DMS79 (cell line): ENCODE measurements at places on chromosomes 12 and 14.

DNA sequence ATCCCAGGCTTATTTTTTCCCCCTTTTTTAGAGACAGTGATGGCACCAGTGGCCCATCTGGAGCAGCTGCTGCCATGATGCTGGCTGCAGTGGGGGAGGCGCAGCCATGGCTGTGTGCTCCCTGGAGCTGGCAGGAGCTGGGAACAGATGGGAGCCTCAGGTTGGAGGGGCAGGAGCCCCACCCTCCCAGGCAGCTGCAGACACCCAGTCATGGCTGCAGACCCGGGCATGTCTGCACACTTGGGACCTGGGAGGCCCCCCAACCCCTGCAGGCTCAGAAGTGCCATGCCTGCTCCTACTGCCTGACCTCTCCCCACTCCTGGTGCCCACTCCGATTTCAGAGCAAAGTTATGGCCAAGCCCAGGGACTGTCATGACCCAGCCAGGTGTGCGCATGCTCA, 25.1 kb downstream of the CDKL1 start:
- DNase-seq, result no peak

DNA sequence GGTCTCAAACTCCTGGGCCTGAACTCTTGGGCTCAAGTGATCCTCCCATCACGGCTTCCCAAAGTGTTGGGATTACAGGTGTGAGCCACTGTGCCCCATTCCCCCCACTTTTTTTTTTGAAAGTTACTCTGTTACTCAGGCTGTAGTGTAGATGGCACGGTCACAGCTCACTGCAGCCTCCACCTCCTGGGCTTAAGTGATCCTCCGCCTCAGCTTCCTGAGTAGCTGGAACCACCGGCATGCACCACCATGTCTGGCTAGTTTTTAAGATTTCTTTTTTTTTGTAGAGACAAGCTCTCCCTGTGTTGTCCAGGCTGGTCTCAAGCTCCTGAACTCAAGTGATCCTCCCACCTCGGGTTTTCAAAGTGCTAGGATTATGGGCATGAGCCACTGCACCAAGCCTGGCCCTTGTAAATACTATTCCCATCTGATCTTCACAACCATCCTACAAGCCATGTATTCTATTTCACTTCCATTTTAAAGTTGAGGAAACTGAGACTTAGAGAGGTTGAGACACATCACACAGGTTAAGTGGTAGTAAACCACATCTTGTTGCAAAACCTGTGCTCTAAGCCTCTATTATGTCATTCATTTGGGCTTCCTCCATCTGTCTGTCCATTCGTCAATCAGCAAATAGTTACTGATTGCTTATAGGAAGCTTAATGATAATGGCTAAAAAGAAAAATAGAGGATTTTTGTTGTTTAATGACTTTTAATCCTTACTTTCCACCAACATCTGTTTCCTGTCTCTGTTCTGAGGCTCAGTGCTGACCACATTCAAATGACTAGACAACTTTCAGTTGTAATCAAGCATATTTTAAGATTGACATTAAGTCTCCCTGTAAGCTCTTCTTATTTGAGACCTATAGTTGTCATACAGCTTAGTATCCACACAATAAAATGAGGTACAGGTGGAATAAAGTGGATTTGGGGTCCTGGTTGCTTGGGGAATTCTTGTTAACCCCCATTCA, 9.2 kb downstream of the ASCL4 start:
- DNase-seq, result no peak

GRCh38 chr12:79194595-79194994, 330.0 kb downstream of the SYT1 start:
- no peak for DNase-seq

DNA sequence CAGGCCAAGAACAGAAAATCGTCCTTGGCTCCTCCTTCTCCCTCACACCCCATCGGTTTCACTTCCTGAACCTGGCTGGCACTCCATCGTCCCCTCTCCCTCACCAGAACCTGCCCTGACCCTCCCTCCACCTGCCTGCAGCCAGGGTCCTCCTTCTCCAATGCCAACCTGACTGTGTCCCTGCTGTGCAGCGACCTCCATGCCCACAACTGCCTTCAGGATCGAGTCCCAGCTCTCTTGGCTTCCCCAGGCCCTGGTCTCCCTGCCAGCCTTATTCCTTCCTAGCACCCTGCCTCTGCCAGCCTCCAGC, 19.8 kb downstream of the HVCN1 start:
- no peak for DNase-seq

DNA sequence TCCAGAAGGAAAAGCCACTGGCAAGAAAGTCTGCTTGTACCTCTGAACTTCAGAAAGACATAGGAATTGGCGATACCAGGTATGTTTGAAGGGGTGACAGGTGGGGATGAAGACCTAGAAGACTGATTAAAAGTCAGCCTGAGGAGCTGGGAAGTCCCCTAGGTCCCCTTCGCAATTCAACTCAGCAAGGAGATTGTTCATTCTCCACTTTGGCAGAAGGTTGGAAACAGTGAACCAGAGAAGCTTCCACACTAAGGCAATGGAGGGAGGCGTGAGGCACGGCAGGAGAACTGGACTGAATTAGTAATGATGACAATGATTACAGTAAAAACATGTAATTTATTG, 240.3 kb upstream of the TMPO start:
- no peak for DNase-seq

GRCh38 chr12:123351349-123351748, 13.3 kb downstream of the SBNO1 start:
- no peak for DNase-seq

- DNase-seq, result no peak
Measured at GRCh38 chr12:62331306-62331705, 71.1 kb downstream of the USP15 start.

DNA sequence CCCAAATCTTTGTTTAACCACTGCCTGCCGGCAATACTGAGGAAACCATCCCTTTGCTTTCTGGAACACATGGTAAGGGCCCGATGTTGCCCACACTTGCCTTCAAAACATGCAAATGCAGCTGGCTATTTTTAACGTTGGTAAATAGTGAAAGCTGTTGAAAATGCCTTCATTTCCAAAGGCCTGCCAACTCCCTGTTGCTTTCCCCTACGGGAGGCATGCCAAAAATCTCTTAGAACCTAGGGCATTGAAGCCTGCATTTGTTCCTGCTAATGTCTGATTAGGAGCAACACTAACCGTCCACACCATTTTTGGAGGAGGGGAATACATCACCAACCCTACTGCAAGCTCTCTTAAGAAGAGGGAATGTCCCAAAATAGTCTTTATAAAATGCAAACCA, 152.6 kb upstream of the NOS1 start:
- DNase-seq, result peak; percentile 64

DNA sequence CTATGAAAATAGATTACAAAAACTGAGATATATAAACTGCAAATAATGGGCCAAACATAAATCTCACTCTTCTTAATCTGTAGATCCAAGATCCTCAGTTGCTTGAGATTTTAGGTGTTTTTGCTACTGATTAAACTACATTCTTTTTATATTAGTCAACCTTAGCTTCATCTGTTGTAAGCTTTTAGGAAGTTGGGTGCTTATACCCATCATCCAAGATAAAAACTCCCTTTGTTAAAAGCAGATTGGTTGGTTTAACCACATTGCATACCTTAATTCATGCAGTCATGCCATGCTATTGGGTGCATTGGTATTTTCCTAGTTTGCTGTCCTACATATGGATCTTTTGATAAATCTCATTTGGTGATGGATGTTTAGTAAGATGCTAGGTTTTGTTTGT, 46.2 kb upstream of the DIP2B start:
- no peak for DNase-seq

- DNase-seq, result no peak
Measured at GRCh38 chr14:103854017-103854808, 6.8 kb upstream of the PPP1R13B start.

GRCh38 chr14:51168215-51168613, 71.8 kb upstream of the TMX1 start:
- DNase-seq, result no peak

DNA sequence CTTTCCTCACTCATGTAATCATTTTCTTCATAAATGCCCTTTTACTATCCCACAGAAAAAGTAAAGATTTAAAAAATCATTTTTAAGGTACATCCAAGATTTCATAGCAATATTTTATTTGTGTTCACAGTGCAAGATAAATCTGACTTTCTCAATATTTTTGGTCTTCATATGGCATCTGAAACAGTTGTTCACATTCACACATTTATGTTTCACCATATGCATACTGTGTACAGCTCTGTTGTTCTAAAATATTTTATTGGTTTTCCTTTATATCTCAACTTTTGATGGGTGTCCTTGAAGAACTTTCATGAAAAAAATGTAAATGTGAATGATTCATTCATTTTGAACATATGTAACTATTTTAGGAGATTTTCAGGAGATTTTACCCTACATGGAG, 348.7 kb downstream of the SNAPC1 start:
- DNase-seq, result no peak

GRCh38 chr12:53324779-53325510, 3.5 kb upstream of the AAAS start:
- DNase-seq, result peak; percentile 48

- DNase-seq, result no peak
Measured at GRCh38 chr12:85825746-85826145, 10.5 kb downstream of the RASSF9 start.

DNA sequence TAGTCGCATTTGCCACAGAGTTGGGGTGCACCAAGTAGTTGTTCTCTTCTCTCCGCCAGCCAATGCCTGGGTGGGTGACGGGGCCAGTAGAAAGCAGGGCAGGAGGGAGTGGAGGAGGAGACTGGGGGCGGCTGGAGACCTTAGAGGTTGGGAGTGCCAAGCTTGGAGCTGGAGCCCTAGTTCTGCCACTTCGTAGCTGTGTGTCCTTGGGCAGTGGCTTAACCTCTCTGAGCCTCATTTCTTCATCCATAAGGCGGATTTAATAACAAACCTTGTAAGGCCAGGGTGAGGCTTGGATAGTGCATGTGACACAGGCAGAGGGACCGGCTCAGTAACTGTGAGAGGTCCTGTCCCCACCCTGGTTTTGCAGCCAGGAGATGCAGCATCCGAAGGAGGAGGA, 81.1 kb upstream of the LHX5 start:
- no peak for DNase-seq

- DNase-seq, result no peak
Measured at GRCh38 chr12:48219631-48220030, 16.5 kb upstream of the OR10AD1 start.

DNA sequence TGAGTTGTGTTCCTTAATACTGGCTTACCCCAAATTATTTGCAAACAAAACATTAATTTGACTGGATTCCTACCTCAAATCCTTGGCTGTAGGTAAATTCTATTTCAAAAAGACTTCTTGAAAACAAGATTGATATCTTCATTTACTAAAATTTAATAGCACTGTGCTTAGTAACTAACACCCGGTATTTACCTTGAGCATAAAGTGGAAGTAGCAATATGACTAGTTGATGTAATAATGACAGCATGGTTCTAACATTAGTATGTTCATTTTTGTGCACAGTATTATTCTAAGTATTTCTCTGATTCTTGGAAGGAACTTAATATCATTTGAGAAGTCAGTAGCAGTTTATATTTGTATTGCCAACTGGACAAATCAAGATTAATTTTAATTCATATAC, 96.8 kb downstream of the PPHLN1 start:
- no peak for DNase-seq

- DNase-seq, result peak; percentile 39
Measured at GRCh38 chr12:117408161-117408791, 46.9 kb upstream of the NOS1 start.

GRCh38 chr14:46989566-46989965, 338.0 kb upstream of the RPL10L start:
- no peak for DNase-seq

GRCh38 chr12:43011383-43011926, 421.9 kb upstream of the PRICKLE1 start:
- no peak for DNase-seq

DNA sequence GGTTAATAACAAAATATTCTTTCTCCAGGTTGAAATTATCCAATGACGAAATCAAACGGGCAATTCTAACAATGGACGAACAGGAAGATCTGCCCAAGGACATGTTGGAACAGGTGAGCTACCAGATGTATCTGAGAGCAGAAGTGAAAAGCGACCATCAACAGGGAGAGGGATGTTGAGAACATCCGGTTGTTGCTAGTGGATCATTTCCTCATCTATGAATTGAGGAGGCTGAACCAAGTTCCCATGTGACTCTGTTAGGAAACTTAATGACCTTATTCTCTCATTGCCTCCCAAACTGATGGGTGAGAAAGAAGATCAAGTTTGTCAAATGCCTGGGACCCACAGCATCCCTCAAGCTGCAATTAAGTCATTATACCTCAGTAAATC, 117.7 kb downstream of the GPR135 start:
- DNase-seq, result no peak

DNA sequence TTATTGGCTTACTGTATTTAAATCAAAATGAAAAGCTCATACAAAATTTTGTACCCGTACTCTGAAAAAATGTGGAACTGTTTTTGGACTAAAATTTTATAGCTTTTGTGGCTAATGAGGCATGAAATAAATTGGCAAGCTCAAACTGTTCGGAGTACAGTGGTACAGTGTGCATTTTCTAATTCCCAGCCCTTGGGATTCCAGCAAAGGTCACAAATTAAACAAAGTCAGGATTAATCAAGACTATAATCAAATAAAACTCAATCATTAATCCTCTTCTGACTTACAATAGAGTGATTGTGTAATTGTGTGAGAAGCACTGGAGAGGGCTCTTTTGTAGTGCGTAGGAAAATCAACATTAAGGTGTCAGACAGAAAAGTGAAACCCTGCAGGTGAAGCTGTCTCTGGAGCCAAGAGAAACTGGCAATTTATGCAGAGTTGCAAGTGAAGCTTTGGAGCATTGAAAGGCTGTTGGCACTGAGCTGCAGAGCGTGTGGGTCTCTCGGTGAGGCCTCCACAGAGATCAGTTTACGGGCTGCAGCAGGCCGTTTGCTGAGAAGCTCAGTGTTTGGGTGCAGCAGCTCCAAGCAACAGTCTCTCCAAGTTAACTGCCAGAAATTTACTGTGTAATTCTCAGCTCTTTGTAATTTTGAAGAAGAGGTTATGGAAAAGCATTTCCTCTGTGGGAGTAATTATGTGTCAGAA, 275.9 kb downstream of the FBXL14 start:
- DNase-seq, result peak; percentile 92

DNA sequence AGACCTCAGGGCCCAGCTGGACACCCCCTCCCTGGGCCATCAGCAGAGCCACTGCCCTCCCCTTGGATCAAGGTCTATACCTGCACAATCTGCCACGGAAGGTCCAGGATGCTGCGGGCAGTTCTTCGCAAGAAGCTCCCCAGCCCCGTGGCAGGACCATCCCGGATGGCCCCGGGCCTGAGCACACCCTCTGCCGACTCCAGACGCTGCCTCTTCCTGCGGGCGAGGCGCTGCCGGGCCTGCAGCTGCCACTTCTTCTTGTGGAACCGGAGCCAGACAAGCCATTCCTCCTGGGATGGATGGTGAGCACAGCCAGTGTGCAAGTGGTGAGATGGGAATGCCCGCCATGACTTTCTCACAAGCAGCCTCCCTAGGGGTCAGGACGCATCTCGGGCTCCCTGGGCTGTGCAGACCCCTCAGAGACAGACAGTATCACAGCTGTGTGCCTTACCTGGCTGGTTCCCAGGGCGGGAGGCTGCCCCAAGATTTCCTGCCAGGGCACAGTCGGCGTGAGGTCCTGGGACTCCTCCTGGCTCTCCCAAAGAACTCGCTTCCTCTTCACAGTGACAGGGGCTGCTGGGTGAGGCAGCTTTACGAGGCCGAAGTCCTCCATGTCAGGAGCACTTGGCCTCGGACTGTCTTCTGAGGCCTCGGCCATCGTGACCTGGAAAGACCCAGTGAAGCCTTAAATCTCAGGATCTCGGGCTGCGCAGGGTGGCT, 30.8 kb downstream of the P2RX2 start:
- DNase-seq, result no peak

GRCh38 chr14:97707603-97708002, 910.4 kb downstream of the VRK1 start:
- DNase-seq, result peak; percentile 35
